ENCODE measurements at places on chromosomes 13 and 19. TPM values are rescaled to one million over a fixed set of nuclear protein-coding genes. Genes with fewer than 3 reads are reported as not detected.
A peak's percentile ranks its signal among the peaks of the same experiment; 100 is the strongest.

DNA sequence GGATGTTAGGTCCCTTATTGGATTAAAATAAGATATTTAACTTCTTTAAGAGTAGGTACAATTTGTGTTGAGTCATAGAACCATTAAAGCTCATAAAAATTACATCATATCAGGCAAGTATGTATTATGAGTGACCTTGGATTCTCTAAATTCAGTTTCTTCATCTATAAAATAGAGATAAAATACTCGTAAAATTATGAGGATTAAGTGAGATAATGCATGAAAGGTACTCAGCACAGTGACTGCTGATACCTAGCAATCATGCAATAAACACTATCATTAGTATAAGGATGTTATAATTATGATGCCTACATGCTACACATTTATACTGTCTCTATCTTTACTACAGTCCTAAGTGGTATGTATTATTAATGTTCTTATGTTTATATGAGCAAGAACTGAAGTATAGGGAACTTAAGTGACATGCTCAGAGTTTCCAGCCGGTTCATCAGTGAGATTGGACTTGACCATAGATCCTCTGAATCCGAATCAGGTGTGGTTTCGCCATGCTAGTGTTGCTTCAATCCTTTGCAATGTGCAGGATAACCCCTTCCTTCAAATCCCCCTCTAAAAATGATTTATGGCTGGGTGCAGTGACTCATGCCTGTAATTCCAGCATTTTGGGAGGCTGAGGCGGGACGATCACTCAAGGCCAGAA is 22.9 kb upstream of the FRY start:
- no peak for DNase-seq

- no peak for DNase-seq
Observed at GRCh38 chr19:41195675-41196497, 2.9 kb downstream of the CYP2S1 start.

GRCh38 chr13:27658546-27658945 is 36.9 kb downstream of the POLR1D start:
- DNase-seq = no peak

- no peak for DNase-seq
Observed at GRCh38 chr19:31671411-31672035, 322.3 kb upstream of the TSHZ3 start.

DNA sequence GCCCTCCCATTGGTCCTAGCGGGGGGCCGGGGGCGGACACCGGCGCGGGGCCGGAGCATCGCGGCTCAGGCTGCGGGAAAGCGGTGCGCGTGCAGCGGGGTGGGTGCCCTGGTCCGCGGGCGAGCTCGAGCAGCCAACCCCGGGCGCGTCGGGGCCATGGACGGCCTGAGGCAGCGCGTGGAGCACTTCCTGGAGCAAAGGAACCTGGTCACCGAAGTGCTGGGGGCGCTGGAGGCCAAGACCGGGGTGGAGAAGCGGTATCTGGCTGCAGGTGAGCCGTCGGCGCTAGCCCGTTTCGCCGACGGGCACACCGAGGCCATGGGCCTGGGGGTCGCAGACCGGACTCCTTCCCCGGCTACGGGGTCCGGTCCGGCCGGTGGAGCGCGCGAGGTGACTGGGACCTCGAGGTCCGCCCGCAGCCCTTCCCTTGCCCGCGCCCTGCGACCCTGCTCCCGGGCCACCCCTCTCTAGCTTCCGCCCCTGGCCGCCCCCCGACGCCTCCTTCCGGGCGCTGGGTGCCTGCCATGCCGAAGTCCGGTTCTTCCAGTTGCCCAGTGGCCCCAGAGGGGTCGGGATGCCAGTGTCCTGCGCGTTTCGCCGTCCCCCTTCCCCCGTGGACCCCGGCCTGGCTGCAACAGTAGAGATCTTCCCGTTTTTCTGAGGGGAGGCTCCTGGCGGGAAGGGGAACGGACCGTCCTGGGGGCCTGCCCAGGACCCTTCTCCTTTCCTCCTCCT is at the start of gene REEP6:
TSS of gene REEP6 (plus strand) at position 68 of the 735 bp plus-strand sequence. CDS start at position 157, 89 bp downstream.
- no peak for DNase-seq

Gene C13orf42
- not detected for total RNA-seq

DNA sequence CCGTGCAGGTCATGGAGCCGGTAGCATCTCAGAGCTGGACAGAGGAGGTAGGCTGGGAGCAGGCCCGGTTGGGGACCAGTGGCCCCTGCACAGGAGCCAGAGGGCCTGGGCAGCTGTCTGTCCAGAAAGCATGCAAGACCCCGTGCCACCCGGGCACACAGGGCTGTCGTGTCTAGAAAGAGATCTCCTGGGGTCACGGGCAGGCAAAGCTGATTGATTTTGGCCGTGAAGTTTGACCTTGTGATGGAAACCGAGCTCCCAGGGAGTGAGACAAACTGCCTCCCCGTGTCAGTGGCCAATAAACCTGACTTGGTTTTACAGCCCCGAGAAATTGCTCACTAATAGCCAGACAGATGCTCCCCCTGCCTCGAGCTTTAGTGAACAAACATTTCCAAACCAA is 98.8 kb downstream of the KDM4B start:
- DNase-seq = no peak

GRCh38 chr13:23628765-23629565 is 58.8 kb downstream of the TNFRSF19 start:
- no peak for DNase-seq

DNA sequence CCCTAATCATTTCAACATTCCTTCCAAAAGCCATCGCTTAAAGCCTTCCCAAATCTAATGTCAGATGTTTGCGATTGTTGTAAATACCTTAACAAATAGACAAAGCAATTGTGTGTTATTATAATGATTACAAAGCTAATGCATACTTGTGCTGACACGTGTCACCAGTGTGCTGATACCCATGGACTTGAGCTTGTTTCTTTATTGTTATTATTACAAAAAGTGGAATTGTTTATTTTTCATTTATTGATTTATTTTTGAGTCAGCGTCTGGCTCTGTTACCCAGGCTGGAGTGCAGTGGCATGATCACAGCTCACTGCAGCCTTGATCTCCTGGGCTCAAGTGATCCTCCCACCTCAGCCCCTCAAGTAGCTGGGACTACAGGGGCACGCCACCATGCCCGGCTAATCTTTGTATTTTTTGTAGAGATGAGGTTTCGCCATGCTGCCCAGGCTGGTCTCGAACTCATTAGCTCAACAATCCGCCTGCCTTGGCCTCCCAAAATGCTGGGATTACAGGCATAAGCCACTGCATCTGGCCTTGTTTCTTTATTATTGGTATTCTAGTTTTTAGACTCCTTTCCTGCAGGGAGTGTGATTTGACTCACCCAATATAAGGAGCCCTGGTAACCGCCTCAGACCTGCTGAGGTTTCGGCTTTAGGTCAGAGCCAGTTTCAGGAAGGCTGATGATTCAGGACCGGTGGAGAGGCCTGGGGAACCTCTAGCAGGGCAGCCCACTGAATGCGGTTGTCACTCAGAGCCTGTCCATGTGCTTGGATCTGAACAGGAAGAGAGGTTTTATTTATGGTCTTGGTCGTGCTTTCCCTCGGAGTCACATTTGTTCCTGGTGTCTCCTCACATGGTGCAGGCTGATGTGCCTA is 2.1 kb upstream of the FBXO17 start:
- no peak for DNase-seq

DNA sequence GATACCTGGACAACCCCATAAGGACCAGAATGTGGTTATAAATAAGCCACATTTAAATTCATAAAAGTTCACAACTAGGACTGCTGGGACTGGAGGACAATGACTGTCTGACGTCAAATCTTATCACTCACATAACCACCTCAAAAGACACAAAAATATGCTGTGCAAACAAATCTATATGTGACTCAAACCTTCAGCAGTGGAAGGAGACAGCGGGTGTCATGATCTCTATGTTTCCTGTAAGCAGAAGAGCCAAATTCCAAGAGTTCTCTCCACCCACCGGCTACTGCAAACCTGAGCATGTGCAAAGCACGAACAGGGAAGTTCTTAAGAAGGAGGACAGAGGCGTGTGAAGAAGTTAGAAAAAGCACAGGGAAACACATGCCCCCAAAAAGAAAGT is 113.2 kb downstream of the MYCBP2 start:
- DNase-seq = no peak

DNA sequence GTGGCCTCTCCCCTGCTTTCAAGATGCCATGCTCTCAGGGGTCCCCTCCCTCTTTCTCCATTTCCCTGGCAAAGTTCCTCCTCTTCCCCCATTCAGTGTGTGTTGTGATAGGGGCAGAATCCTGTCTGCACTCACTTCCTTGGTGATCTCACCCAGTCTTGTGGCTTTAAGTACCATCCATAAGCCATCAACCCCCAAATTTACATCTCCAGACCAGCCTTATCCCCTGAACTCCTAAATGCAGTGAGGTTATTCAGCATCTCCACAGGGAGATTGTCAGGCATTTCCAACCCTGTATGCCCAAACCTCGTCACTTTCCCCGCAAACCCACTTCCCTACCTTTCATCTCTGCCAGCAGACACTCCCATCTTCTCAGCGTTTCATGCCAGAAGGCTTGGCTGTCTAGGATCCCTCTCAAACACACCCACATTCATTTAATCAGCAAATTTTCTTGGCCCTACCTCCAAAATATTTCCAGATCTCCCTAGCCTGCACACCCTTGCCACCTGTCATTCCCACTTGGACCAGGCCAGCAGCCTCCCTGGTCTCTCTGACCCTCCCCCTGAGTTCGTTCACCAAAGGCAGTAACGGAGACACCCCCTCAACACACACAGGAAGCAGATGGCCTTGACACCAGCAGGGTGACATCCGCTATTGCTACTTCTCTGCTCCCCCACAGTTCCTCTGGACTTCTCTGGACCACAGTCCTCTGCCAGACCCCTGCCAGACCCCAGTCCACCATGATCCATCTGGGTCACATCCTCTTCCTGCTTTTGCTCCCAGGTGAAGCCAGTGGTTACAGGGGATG is at the start of gene HCST:
TSS of gene HCST (plus strand) at position 676 of the 808 bp plus-strand sequence. CDS start at position 741, 65 bp downstream.
- DNase-seq = no peak

DNA sequence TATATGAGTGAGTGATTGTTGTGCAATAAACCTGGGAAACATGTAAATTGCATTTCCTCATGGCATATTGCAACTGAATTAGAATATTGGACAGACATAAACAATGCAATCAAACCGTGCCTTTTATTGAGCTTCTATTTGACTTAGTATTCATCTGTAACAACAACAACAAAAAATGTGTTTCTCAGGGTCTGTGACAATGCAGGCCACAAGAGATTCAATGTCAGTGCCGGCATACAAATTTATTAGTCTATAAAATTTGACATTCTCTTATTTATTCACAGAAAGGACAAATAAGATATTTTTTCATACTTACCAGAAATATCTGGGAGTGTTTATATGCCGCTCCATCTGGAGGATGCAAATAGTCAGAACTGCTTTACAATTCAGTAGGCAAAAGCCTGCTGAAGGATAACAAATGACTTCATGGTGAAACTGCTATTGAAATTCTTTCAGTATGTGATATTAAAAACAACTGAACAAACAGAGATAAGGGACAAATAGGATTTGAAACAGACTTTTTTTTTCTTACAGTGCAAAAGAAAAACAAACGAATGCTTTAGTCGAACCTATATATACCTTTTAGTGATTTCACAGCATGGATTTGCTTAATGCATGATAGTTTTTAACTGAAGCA is 77.2 kb downstream of the DACH1 start:
- DNase-seq = no peak

Gene GPR18
- total RNA-seq = not detected

GRCh38 chr13:93226623-93227279 is at the start of gene GPC6:
GPC6 (plus strand) TSS chr13:93226807.
- DNase-seq = no peak

GRCh38 chr19:34662919-34663318 is 14.0 kb downstream of the SCGB2B2 start:
- no peak for DNase-seq

GRCh38 chr13:50016444-50016843 is 1.2 kb downstream of the KCNRG start:
- no peak for DNase-seq

Gene CYP4F11
- total RNA-seq = not detected

DNA sequence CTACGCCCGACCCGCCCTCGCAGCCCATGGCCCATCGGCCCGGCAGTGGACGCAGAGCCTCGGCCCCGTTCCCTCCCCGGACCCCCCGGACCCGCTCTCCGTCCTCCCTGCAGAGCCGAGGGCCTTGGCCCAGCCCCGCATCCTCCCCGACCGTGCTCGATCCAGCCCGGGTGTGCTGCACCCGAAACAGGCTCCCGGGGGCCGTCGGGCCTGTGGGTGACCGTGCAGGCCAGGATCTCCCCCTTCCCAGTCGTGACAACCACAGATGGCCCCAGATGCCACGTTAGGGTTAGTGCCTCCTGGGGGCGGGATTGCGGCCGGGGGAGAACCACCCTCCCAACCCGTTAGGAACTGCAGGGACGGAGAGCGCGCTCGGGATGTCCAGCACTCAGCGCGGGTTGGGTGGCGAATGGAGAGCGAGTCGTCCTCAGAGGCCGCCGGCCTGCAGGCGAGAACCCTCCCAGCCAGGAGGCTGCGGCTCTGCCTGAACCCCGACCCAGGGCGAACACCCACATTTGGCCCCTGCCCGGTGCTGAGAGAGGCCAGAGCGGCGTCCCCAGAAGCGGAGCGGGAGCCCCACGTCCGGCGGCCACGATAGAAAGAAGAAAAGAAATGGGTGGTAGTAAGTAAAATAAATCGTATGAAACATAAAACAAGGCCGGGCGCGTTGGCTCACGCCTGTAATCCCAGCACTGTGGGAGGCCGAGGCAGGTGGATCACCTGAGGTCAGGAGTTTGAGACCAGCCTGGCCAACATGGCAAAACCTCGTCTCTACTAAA is 6.7 kb upstream of the MADCAM1 start:
- peak; percentile 93 for DNase-seq

DNA sequence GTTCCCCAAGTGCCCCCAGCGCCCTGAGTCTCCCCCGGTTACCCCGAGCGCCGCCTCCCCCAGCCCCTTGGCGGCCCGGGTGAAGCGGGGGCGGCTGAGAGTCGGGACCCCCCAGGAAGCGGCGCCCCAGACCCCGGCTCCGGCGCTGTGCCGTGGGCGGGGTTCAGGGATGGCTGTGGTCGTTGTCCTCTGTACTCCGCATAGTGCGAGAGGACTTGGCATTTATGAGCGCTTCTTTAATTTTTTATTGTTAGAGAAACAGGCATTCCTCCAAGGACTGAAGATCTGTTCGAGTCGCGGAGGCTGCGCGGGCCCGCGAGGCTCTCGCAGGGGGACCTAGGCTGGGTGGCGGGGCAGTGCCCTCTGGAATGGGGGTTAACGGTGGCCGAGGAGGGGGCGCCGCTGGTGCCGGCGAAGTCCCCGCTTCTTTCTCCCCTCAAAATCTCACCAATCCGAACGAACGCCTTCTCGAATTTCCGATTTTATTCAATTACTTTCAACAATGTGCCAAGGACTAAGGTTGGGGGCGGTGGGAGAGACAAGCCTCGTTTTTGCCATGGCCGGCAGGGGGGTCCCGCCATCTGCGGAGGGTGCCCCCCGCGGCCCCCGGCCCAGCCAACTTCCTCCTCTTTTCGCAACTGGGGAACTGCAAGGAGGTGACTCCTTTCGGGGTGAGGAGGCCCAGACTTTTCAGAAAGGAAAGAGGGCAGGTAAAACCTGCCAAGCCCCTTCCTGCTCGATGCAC is 596 bp upstream of the GJB2 start:
- DNase-seq = no peak

Data from chondrocyte (in vitro differentiated cells).